Psoas muscle (tissue), 8 donors: ENCODE measurements at places on chromosomes 13 and 19. TPM values are rescaled to one million over a fixed set of nuclear protein-coding genes. Genes with fewer than 3 reads are reported as not detected.

Gene SUGP2
- 45.3 TPM for polyA plus RNA-seq

Gene BRSK1
- polyA plus RNA-seq: 0.64 TPM

Gene PCDH9
- polyA plus RNA-seq: 0.37 TPM

GRCh38 chr13:44384778-44385177 is 11.2 kb downstream of the SERP2 start:
- DNase-seq: no peak
